ENCODE measurements at places on chromosomes 11 and 22.

DNA sequence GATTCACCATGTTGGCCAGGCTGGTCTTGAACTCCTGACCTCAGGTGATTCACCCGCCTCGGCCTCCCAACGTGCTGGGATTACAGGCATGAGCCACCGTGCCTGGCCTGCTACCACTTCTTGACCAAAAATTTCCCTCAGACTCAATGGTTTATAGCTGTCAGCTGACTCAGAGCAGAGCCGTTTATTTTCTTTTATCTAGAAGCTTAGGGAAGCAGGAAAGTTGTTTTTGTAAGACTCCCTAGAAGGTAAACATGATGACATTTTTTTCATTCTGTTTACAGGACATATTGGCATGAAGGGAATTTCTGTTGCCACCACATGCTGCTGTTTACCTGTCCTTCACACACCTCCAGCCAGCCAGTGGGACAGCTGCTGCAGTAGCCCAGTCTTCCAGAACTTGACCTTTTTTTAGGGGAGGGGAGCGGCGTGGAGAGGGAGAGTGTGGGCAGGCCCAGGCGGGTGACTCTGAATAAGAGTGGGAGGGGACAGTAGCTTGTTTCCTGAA is 56.1 kb upstream of the PTPRJ start:
- DNase-seq = no peak

DNA sequence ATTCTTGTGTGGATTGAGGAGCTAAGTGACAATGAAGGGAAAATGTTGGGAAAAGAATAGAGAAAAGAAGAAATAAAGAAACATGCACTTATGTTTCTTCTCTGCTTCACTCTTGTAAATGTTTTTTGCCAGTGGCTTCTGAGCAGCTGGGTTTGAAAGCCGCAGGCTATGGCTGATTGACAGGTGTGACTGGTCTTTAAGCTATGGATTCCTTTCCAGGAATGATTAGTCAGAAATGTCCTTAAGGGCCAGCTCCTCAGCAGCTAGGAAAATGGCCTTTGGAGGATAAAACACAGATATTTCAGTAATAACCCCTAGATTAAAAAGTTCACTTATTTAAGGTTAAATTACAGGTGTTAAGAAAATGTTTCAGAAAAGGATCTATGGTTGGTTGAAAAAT is 6.5 kb upstream of the USP28 start:
- DNase-seq = no peak

GRCh38 chr11:47538741-47539565 is 14.0 kb downstream of the CELF1 start:
- no peak for DNase-seq

DNA sequence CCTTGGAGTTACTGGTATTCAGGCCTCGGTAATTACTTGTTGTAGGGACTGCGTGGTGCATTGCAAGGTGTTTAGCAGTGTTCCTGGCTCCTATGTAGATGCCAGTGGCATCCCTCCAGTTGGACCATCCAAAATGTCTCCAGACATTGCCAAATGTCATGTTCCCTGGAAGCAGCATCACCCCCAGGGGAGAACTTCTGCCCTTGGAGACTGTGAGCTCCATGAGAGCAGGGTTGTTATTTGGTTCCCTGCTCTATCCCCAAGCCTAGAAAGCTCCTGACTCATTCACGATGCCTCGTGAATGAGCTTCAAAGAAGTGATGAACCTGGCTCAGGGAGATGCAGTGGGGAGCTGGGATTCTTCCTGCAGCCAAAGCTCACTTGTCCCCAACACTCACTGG is 4.8 kb upstream of the CD248 start:
- no peak for DNase-seq

DNA sequence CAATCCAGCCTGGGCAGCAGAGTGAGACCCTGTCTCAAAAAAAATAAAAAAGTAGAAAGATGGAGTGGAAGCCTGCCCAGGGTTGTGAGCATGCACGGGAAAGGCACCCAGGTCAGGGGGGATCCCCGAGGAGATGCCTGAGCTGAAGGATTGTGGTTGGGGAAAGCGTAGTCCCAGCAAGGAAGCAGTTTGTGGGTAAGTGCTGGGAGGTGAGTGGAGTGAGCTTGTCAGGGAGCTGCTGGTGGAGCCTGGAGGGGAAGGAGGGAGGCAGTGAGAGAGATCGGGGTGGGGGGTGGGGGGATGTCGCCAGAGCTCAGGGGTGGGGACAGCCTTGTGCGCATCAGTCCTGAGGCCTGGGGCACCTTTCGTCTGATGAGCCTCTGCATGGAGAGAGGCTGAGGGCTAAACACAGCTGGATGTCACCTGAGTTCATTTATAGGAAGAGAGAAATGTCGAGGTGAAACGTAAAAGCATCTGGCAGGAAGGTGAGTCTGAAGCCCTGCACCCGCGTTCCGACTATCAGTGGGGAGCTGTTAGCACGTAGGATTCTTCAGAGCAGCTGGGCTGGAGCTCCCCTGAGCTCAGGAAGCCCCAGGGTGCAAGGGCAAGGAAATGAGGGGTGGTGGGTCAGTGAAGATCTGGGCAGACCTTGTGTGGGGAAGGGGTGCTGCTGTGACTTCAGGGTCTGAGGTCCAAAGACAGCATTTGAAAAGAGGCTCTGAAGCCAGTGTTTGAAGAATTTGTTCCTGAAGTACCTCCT is 10.2 kb downstream of the TMEM121B start:
- DNase-seq = no peak

- no peak for DNase-seq
These were observed 310.2 kb downstream of the DLG2 start for GRCh38 chr11:85316967-85317366.

- DNase-seq = no peak
These were observed 26.2 kb upstream of the LIN7C start for GRCh38 chr11:27532652-27533325.

- no peak for DNase-seq
These were observed 55.0 kb downstream of the BRD1 start for GRCh38 chr22:49772692-49773091.

DNA sequence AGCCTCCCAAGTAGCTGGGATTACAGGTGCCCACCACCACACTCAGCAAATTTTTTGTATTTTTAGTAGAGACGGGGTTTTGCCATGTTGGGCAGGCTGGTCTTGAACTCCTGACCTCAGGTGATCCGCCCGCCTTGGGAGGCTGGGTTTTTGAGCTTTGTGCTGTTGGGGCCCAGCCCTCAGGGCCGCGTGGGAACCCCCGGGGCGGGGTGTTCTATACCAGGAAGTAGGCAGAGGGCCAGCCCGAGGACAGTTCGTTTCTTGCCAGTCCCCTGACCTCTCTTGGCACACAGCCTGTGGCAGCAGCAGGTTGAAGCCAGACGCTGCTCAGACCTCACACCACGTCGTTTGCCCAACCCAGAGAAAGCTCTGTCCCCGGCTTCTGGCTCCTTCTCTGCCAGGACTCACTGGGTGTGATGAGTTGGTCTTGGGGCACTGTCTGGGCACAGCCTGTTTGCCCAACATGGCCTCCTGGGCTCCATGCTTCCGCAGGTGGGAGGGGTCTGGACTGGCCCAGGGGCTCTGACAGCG is 24.9 kb upstream of the CHKA start:
- DNase-seq = no peak

- no peak for DNase-seq
These were observed 50.8 kb upstream of the ADORA2A start for GRCh38 chr22:24376586-24376985.

DNA sequence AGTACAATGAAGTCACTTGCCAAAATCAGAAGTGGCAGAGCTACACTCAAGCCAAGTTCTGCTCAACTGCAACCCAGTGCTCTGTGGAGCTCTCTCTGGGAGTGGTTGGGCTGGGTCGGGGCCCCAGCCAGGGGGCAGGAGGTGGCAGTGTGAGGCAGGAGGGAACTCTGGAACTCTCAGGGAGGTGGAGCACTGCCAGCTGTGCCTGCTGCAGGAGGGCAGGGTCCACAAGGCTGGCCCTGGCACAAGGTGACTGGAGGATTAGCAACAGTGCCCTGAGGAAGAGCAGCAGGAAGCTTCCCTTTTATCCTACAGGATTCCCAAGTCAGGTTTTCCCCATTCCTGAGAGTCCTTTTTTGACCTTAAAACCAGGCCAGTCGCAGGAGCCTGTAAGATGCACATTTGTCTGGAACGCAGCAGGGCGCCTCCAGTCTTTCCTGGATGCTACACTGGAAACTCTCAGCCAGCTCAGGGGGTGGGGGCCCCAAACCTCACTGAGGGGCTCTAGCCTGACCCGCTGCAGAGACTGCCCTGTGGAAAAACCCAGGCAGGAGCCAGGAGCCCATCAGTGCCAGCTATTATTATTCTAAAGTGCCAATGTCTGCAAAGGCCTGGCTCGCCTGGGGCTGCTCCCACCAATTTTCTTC is 31.8 kb downstream of the DKK3 start:
- DNase-seq = no peak

DNA sequence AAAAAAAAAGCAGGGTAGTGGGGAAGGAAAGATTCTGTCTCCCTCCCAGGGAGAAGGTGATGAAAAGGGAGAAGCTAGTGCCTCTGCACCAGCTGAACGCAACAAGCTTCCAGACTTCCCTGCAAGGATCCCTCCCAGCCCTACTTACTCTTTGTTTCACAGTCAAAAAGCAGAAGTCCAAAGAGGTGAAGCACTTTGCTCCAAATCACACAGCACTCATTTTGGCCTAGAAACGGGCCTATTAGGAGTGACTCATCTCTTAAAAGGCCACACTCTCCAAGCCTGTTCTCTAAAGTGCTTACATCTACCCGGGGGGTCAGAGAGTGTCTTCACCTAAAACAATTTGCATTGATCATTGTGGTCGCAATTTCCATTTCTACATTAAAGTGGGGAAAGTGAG is 17.7 kb upstream of the GRK3 start:
- no peak for DNase-seq

DNA sequence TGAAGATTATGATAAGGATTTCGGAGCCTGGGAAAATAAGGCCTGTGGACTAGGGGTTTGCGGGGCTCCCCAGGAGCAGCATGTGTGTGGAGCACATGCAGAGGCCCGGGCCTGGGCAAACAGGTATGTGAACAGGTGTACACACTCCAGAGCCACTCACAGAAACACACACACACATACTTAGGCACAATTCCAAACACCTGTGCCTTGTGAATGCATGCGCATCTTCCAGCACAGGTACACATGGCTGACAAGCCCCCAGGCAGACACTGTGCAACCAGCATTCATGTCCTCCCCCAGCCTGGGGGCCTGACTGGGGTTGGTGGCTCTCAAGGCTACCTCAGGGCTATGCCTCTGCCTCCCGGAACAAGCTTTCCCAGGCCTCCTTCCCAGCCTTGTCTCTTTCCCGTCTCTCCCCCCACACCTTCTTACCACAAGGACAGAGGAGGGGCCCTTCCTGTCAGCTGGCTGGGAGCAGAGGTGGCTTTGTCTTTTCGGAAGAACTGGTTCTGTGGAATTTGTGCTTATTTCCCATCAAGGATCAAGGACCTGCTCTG is 2.6 kb upstream of the P2RY6 start:
- DNase-seq = no peak

DNA sequence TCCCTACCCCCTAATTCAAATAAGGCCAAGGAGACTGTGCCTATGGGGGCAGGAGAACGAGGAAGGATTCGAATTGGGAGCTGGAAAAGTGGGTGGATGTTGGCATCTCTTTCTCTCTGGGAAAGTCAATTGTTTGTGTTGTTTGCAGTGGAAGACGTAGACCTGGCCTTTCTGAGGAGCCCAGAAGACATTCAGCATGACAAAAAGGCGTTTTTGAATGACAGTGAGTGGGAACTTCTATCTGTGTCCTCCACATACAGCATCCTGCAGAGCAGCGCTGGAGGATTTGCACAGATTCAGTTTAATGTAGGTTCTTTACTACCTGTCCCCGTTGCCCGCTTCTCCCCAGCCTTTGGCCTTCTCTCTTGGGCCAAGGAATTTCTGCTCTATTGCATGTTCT is 28.2 kb downstream of the HTR3B start:
- no peak for DNase-seq

GRCh38 chr22:45441138-45441537 is 27.6 kb downstream of the RIBC2 start:
- DNase-seq = no peak

DNA sequence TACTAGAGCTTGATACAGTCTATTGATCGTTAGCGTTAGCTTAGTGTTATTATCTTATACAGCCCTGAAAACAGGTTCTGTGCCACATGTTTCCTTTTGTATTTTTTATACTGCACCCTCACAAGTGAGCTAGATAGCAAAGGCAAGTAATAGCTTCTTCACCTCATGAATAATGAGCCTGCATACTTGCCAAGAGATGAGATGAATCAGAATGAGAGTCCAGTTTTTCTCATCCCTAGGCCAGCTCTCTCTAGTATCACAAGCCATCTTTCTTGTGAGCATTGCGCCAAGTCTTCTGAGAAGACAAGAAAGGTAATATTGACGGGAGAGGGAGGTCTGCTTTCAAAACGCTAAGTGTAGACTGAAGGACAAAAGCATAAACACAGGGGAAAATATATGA is 8.7 kb upstream of the CARD18 start:
- no peak for DNase-seq

DNA sequence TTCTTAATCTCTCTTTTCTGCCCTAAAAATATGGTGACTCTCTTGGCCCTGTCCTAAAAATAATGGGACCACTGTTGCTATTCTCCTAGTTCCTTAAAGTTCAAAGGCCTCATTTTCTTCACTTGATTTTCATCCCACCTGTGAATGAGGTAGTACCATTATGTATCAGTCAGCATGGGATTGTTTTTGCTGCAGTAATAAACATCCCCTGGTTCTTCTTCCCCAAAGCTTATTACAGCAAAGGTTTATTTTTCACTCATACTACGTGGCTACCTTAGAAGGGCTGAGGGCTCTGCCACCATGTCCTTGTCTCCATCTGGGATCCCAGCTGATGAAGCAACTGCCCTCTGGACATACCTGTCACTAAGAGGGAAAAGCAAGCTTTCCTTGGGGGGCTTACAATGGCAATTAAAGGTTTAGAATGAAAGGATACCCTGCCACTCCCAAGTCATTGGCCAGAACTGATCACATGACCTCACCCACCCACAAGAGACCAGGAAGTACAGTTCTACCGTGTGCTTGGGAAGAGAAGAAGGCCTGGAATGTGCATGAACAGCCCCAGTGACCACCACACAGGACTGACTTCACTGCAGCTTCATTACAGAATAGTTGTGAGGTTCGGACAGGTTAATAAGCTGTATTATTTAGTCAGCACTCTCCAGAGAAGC is 7.8 kb downstream of the TTC38 start:
- DNase-seq = no peak

GRCh38 chr11:119978696-119979095 is 159.2 kb downstream of the TRIM29 start:
- no peak for DNase-seq

Data from activated T-helper 1 cell treated with Interleukin-2 at 50 U/mL for 16 hours (primary cell).